ENCODE measurements at places on chromosomes 4 and X.

- DNase-seq = no peak
These were observed 1038.3 kb downstream of the RAPGEF2 start for GRCh38 chr4:160141206-160141605.

DNA sequence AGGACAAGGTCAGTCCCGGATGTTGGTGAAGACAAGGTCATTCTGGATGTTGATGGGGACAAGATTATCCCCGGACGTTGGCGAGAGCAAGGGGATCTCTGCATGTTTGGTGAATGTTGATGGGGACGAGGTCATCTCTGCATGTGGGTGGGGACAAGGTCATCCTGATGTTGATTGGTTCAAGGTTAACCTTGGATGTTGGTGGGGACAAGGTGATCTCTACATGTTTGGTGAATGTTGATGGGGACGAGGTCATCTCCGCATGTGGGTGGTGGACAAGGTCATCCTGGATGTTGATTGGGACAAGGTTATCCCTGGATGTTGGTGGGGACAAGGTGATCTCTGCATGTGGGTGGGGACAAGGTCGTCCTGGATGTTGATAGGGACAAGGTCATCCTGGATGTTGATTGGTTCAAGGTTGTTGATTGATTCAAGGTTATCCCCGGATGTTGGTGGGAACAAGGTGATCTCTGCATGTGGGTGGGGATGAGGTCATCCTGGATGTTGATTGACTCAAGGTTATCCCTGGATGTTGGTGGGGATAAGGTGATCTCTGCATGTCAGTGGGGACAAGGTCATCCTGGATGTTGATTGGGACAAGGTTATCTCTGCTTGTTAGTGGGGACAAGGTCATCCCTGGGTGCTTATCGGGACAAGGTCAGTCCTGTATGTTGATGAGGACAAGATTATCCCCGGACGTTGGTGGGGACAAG, 28.8 kb upstream of the PLCXD1 start:
- no peak for DNase-seq

DNA sequence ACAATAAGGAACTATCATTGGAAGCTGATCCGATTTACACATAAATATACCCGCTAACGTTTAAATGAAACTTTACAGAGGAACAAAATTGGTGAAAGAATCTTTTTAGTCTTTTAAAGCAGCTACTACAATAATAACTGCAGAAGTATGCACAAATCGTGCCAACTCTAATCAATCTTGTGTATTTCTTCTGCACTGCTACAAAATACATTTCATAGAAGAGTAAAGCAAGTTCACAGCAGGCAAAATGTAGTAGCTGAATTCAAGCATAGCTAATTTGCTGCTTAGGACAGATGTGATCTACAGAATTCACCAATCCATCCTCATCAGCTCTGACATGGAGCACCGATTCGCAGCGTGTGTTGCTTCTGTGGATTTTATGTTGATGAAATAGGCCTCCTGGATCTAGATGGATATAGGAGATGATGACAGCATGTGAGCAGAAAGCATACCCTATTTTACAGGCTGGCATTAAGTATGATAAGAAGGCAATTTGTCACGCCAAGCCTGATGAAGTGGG, 367.3 kb upstream of the FGF13 start:
- DNase-seq = no peak

- DNase-seq = no peak
These were observed 12.7 kb upstream of the MCUB start for GRCh38 chr4:109547394-109547793.

- DNase-seq = no peak
These were observed 102.4 kb downstream of the CLNK start for GRCh38 chr4:10582059-10582686.

DNA sequence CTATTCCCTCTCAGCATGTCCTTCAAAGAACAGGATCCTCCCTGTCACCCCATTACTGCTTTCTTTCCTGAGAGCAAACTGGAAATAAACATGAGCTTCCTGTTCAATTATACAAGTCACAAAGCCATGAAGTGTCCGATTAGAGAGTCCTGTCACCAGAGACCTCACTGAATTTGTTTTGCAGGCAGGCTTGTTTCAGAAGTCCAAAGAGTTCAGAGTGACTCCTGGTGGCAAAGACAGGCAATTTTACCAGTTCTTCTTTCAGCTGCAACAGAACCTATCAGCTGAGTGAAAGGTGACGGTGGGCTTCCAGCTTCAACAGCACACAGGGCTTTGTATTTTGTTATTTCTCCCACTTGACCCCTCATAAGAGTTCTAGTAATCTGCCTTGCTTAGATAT, 6.4 kb downstream of the ELK1 start:
- no peak for DNase-seq

GRCh38 chr4:56050625-56051024, 101.9 kb downstream of the CEP135 start:
- no peak for DNase-seq

- no peak for DNase-seq
These were observed 7.1 kb downstream of the CTPS2 start for GRCh38 chrX:16705370-16705769.

DNA sequence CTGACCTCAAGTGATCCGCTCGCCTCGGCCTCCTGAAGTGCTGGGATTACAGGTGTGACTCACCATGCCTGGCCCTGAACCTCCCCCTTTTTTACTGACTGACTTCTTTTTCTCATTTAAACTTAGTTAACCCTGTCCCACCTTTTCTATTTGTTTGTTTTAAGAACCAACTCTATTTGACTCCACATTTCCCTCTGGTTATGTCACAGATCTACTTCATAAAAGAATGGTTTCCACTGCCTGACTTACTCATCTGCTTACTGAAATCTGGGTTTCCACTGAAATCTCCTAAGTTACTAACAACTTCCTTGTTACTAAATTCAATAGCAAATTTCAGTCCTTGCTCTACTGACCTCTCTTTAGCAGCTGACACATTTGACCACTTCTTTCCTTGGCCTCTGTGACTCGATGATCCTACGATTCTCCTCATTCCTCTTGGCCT, 28.0 kb upstream of the NSUN7 start:
- DNase-seq = no peak

GRCh38 chr4:7565483-7565882, 130.8 kb upstream of the PSAPL1 start:
- DNase-seq = no peak

DNA sequence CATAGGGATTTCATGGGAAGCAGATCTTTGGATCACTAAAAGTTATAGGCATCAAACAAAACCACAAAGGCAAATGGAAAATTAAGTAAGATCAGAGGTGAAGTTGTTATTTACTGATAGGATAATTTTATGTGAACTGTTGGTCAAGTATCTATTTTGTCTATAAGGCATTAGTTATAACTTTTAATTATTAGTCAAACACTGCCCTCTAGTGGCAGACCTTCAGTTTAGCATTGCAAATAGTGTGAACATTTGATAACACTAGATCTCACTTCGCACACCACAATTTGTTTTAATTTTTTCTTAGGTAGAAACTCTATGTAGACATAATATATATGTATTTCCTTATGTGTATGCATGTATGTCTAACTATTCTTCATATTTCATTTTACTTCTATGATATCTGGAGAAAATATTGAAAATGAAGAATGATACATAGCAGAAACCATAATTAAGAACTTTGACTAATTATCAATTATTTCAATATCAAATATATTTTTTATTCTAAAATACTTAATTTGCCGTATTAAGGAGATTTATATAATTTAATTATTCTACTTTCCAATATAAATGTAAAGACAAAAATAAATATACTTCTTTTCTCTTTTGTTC, 214.5 kb upstream of the TACR3 start:
- no peak for DNase-seq

- DNase-seq = no peak
These were observed 8.8 kb upstream of the CDK16 start for GRCh38 chrX:47209508-47210238.

DNA sequence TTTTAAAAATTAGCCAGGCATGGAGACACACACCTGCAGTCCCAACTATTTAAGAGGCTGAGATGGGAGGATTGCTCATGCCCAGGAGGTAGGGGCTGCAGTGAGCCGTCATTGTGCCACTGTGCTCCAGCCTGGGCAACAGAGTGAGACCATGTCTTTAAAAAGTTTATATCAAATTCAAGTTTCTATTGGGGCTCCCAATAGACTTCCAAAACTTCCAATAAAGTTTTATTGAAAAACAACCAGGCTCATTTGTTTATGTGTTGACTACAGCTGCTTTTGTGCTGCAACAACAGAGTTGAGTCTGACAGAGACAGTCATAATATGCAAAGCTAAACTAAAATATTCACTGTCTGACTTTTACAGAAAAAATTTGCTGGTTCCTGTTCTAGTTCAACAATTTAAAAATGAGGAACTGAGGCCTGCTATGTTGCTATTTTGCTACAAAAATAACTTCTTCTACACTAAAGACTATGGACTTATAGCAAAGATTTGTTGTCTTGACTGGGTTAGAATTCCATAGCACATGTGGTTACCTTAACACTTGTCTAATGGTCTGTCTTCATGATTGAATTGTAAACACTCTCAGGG, 63.3 kb upstream of the RELL1 start:
- no peak for DNase-seq

GRCh38 chr4:29559286-29559685, 1160.9 kb upstream of the PCDH7 start:
- DNase-seq = no peak

GRCh38 chr4:160831165-160831922, 1332.5 kb downstream of the FSTL5 start:
- no peak for DNase-seq

GRCh38 chr4:87046121-87046551, 111.3 kb downstream of the AFF1 start:
- no peak for DNase-seq

GRCh38 chr4:182560358-182560757, 317.2 kb downstream of the TENM3 start:
- DNase-seq = no peak

All from nucleus accumbens (tissue), 56 donors.